Mesenteric fat pad (tissue), 1 donor: ENCODE measurements at places on chromosomes 3 and 15. TPM values are rescaled to one million over a fixed set of nuclear protein-coding genes. Genes with fewer than 3 reads are reported as not detected.

PAQR5 gene
- 0.74 TPM for total RNA-seq

CLDN16 gene
- total RNA-seq = not detected

LSM3 gene
- total RNA-seq = 10.0 TPM

MIX23 gene
- total RNA-seq = 22.0 TPM

EIF3J gene
- total RNA-seq = 84.9 TPM

CCR8 gene
- not detected for total RNA-seq

LARP6 gene
- total RNA-seq = 89.9 TPM
